ENCODE measurements at places on chromosomes 4 and X.

DNA sequence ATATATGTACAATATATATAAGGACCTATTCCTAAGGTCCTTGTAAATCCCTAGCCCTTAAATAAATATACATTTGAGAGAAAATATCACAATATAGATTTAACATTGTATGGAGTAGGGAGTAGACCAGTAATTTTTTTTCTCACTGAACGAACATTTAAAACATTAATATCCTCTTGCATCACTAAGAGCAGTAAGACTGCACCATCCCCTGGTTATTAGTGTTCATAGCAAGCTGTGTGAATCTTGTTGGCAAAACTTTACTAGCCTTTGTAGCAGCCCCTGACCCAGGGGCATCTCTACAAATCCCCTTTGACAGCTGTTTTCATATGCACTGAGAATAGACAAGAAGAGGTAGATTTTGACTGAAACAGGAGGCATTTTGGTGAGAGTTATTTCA lies 146.5 kb downstream of the IL1RAPL2 start:
- no peak for DNase-seq

- no peak for DNase-seq
Measured at GRCh38 chrX:78796916-78797315, 49.4 kb downstream of the LPAR4 start.

DNA sequence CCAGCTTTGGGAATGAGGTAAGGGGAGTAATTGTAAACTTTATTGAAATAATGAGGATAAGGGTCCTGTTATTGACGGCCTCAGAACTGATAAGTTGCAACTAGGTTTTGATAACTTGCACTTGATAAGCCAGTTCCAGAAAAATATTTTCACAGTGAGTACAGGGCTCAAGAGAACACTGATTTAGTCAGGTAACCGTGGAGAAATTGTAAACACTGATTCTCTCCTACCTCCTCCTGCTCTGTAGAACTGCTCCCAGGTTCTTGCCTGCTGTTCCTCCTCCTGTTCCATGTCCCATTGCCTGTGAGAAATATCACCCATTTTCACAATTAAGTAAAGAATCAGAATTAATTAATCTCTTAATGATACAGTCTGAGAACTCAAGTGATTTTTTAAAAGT lies 55.0 kb upstream of the CXXC4 start:
- no peak for DNase-seq

GRCh38 chrX:146456058-146456457 lies 353.5 kb upstream of the CXorf51B start:
- no peak for DNase-seq

Measured in omental fat pad (tissue), 4 donors.